ENCODE measurements at places on chromosomes 4 and X. TPM values are rescaled to one million over a fixed set of nuclear protein-coding genes. Genes with fewer than 3 reads are reported as not detected.

DNA sequence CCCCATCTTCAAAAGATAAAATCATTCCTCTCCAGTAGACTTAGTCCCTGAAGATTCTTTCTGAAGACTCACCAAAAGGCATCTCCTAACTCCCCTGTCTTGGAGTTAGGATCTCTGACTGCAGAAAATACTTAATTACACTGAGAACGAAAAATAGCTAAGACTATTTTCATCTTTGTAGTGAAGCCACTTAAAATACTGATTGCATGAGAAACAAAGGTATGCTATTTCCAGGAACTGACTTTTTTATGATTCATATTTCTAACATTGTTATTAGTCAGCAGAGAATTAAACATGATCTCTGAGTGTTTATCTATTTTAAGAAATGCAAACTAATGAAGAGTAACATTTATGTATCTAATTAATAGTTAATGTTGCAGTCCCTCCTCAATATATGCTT, 71.8 kb upstream of the NR3C2 start:
- no peak for DNase-seq

Gene CPE
- total RNA-seq = 56.2 TPM

- DNase-seq = no peak
Observed at GRCh38 chr4:3035249-3035648, 39.1 kb downstream of the HTT-AS start.

DNA sequence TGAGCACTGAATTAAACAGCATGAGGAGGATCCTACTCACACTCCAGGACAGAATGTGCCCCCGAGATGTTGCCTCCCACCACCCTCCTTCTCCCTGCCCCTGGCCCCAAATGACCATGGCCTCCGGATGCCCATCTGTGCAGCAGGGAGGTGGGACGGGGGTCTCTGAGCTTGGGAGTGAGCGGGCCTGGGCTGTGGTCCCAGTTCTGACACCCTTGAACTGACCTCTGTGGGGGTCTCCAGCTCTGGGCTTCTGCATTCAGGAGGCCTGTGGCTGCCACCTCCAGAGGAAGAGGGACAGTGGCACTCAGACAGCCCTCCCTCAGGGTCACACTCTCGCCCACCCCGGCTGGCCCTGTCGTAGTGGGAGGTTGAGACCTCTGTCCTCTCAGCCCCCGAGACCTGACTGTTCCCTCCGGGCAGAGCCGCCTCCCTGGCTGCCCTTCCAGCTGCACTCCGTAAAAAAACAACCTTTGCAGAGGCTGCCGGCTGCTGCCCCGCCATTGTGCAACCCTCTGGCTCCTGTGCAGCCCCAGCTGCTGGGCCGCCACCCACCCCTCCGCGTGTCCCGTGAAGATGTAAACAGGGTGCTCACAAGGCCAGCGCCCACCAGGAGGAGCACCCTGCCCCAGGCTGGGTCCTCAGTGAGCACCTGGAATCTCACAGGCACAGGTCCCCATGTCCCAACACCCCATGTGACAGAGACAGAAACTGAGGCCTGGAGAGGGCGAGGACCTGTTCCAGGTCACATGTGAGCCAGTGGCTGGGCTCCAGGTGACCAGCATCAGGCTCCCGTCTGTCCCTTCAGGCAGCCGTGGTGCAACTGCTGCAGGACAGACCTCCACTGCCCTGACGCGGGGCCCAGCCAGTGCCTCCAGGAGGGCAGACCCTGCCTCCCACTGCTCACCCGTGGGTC, 39.6 kb downstream of the HTRA3 start:
- DNase-seq = peak; percentile 88

GRCh38 chr4:112817933-112818593, 181.1 kb downstream of the LARP7 start:
- peak; percentile 73 for DNase-seq

DNA sequence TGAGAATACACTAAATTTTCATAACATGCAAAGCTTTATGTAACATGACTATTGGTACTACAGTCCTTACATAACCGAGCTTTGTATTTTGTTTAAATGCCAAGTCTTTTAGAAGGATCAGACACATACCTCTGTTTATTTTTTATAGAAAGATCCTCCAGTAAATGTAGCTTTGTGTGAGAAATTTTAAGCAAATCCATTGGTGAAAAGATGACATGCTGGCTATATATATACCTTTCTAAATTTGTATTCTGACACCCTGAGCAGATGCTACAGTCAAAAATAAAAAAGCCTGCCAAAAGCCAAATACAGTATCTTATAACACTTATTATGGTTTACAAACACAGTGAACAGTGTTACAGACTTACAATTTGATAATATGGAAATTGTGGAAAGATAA, at the start of gene YIPF7:
Gene YIPF7, minus strand, starts transcription at position 201 of the 400 bp plus-strand sequence. CDS start 1,525 bp downstream, outside the sequence.
- no peak for DNase-seq

Gene SHROOM2
- total RNA-seq = 0.60 TPM

DNA sequence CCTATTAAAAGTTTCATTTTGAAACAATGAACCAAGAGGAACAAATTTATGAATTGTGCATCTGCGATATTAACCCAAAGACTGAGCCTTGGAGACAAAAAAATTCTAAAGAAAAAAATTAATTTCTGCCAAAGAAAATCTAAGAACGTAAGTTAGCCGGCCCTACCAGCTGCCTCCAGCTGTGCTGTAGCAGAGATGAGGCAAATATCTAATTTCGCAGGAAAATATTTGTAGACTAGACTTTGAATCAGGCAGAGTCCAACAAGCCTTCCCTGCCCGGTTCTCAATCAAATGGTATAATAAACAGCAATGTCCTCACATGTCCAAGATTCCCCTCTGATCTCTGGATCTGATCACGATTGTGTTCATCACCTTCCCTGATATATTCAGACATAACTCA, 21.2 kb upstream of the SMIM20 start:
- no peak for DNase-seq

Gene UNC5C
- 2.1 TPM for total RNA-seq
